ENCODE measurements at places on chromosomes 4 and X.

- DNase-seq, result no peak
These were observed 80.4 kb downstream of the HS6ST2 start for GRCh38 chrX:132877954-132878536.

GRCh38 chrX:9862525-9862924, 76.3 kb downstream of the SHROOM2 start:
- DNase-seq, result no peak

DNA sequence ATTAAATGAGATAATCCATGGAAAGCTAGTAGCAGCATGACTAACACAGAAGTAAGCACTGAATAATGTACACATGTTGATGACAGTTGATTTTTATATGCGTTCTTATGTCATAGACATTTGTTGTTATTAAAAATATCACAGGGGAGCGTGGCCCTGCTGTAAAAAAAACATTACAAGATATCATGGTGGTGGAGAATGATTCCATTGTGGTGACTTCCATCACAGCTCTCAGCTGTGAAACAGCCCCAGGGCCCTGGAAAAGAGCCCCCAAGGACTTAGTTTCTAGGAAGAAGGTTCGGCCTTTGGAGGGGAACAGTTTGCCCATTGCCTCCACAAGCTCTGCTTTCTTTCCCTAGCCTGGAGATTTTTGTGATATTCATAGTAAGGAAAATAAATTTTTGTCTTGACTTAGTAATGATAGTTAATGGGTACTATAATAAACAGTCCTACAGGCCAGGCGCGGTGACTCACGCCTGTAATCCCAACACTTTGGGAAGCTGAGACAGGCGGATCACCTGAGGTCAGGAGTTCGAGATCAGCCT, 49.9 kb downstream of the FAM114A1 start:
- no peak for DNase-seq

DNA sequence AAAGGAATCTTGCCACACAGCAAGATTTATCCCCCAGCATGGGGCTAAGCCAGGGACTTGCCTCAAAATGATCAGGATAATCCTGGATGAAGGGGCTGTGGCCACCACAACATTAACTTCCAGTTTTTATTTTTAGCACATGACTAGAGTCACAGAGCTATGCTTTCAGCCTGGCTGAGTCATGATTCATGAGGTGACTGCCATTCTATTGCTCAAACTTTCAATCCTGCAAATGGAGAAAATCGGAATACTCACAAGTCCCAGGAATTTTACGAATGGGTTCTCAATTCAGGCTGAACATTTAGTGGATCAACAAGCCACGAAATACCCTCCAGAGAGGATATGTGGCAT, 70.7 kb upstream of the HPGD start:
- no peak for DNase-seq

DNA sequence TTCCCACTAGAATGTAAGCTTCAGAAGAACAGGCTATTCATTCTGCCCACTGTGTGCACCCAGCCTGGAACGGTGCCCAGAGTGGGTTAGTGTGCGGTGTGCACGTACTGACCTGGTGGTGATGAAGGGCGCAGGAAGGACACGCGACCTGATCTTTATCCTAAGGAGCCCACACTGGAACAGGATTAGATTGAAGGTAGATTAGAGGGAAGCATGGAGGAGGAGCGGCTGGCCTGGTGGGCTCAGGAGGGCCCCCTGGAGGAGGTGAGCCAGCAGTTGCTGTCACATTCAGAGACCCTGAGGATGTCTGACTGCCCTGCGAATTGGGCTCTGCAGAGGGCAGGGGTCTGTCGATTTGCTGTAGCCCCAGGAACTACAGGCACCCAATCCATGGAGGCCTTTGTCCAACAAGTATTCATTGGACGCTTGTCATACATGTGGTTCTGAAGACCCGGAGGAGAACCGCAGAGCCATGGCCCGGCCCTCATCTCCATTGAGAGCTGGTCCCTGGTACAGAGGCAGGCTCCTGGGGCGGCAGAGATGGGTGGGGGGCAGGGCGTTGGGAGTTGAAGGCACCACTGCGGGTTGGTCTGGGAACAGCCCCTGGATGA, 73.2 kb downstream of the HTRA3 start:
- no peak for DNase-seq

GRCh38 chr4:75924309-75924827, 16.4 kb downstream of the NAAA start:
- DNase-seq, result no peak

DNA sequence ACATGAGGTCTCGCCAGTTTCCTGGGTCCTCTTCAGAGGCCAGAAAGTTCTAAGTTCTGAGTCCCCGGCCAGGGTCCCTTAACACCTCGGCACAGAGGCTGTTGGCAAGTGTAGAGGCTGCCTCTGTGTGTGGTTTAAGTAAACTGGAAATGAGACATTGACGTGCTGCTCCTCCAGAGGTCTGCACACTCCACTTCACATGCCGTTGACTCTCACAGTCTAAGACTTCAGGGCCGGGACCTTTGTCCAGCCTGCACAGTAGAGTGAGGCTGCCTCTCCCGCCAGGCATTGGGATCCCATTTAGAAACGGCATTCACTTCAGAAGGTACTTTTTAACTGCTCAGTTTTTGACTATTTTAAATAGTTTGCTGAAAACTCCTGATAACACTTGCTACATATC, 10.6 kb upstream of the TADA2B start:
- DNase-seq, result no peak

DNA sequence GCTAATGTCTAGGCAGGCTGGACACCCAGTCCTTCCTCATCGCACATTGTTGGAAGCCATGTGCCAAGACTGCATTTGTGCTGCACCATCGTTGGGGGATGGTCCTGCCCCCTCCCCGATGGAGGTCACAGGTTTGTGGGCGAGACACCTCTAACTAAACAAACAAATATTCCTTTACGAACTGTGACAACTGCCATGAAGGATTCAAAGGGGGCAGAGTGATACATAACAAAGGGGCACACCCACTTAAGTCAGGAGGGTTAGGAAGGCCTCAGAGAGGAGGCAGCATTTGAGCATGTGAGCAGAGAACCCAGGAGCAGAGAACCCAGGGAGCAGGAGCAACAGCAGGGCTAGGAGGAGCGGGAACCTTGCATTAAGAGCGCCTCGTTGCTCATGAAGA, 37.1 kb downstream of the TRIM2 start:
- DNase-seq, result no peak

DNA sequence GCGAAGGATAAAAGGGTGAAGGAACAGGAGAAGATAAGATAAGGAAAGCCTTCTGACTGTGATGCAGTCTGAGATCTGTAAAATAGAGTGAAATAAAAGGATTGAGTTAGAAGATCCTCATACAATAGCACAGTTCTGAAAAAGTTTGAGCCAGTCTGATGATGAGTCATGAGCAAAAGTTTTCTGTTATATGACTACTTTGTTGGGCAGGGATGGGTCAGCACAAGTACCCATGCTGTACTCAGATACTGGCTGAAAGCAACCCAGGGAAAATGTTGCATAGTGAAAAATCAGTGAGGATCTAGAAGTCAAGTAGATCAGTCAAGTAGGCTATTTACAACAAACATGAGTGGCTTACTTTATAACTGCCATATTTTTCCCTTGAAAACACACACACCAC, 253.5 kb downstream of the PCDH10 start:
- no peak for DNase-seq

DNA sequence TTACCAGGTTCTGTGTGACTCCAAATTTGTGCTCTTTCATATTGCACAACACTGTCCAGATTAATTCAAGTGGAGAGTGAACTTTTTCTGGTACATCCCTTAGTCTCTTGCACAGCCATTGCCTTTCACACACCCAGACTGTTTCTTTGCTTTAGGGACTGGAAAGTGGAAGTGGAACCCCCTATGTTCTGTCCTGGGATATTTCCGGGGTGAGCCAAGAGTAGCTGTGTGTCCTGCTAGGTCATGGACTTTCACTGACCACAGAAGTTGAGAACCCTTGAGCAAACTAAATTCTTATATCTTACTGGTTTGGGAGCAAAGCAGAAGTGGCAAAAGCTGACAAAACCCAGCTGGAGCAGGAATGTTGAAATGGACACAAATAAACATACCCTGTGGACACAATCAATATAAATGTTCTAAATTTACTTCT, 10.3 kb upstream of the VSIG4 start:
- DNase-seq, result no peak

- no peak for DNase-seq
These were observed 161.6 kb downstream of the IL15 start for GRCh38 chr4:141797966-141798365.

GRCh38 chr4:165711436-165711835, 161.6 kb upstream of the TLL1 start:
- no peak for DNase-seq

All from left cardiac atrium (tissue), 4 donors.